ENCODE measurements at places on chromosomes 2 and 18. TPM values are rescaled to one million over a fixed set of nuclear protein-coding genes. Genes with fewer than 3 reads are reported as not detected.

The BCL11A gene
- polyA plus RNA-seq = 15.2 TPM

The RND3 gene
- 29.5 TPM for polyA plus RNA-seq

- no peak for DNase-seq
- H3K27ac ChIP-seq = no peak overlapping the region
- H3K27me3 ChIP-seq = no peaks in the 10 kb centered on the region
- no peaks in the 10 kb centered on the region for H3K4me1 ChIP-seq
- no peaks in the 10 kb centered on the region for H3K36me3 ChIP-seq
These were observed 196.3 kb downstream of the PDE1A start for GRCh38 chr2:182230561-182230960.

- no peak for DNase-seq
- H3K4me3 ChIP-seq = no peak overlapping the region
- H3K4me1 ChIP-seq = no peaks in the 10 kb centered on the region
- H3K27ac ChIP-seq = no peak overlapping the region
These were observed 33.1 kb downstream of the MARCO start for GRCh38 chr2:118975133-118975532.

The SERPINB7 gene
- 5.2 TPM for polyA plus RNA-seq

GRCh38 chr2:100941646-100942240, 60.3 kb upstream of the RPL31 start:
- H3K27me3 ChIP-seq = no peaks in the 10 kb centered on the region
- H3K36me3 ChIP-seq = peaks cover 33% of the 10 kb centered on the region
- no peak overlapping the region for H3K27ac ChIP-seq
- no peak overlapping the region for H3K4me3 ChIP-seq
- H3K4me1 ChIP-seq = peaks cover 10% of the 10 kb centered on the region

The ORMDL1 gene
- polyA plus RNA-seq = 25.2 TPM

GRCh38 chr2:189982780-189983394, 79.6 kb downstream of the MSTN start:
- no peaks in the 10 kb centered on the region for H3K4me1 ChIP-seq
- H3K27me3 ChIP-seq = no peaks in the 10 kb centered on the region
- H3K4me3 ChIP-seq = no peak overlapping the region
- DNase-seq = no peak

The SIX2 gene
- polyA plus RNA-seq = 7.5 TPM

Data from stomach (tissue), 19 donors.